ENCODE measurements at places on chromosomes 4 and X.

GRCh38 chrX:50327235-50327634 lies 122.7 kb downstream of the CCNB3 start:
- H3K4me3 ChIP-seq = no peak overlapping the region
- H3K36me3 ChIP-seq = no peaks in the 10 kb centered on the region
- H3K27ac ChIP-seq = no peak overlapping the region
- DNase-seq = no peak
- H3K27me3 ChIP-seq = no peaks in the 10 kb centered on the region

DNA sequence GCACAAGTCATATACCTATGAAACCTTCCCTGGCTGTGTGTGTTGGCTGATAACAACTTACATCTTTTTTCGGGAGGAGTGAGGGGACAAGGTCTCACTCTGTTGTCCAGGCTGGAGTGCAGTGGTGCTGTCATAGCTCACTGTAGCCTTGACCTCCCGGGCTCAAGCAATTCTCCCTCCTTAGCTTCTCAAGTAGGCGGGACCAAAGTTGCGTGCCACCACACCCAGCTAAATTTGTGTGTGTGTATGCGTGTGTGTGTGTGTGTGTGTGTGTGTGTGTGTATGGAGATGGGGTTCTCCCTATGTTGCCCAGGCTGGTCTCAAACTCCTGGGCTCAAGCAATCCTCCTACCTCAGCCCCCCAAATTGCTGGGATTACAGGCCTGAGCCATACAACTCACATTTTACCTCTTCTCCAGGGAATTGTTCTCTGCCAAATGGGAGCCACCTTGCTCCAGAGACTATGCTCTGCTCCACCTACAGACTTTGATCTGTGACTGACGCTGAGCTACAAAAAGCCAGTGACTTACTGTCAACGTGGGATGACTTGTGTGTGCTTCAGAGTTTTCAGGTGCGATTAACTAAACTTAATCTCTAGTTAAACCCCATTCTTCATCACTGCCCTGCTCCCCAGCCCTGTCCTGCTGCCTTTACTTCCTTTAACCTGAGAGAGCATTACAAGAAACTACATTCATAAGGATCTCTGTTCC lies 2.0 kb upstream of the BEX4 start:
- no peaks in the 10 kb centered on the region for H3K27me3 ChIP-seq
- H3K27ac ChIP-seq = no peak overlapping the region
- peaks cover 10% of the 10 kb centered on the region for H3K36me3 ChIP-seq
- peaks cover 14% of the 10 kb centered on the region for H3K4me1 ChIP-seq
- DNase-seq = no peak
- H3K4me3 ChIP-seq = no peak overlapping the region

- no peaks in the 10 kb centered on the region for H3K27me3 ChIP-seq
- no peaks in the 10 kb centered on the region for H3K4me1 ChIP-seq
- no peaks in the 10 kb centered on the region for H3K36me3 ChIP-seq
- H3K27ac ChIP-seq = no peak overlapping the region
- DNase-seq = no peak
- no peak overlapping the region for H3K4me3 ChIP-seq
Observed at GRCh38 chr4:177107288-177107921, 202.3 kb upstream of the NEIL3 start.

- DNase-seq = no peak
- H3K4me3 ChIP-seq = no peak overlapping the region
- no peaks in the 10 kb centered on the region for H3K4me1 ChIP-seq
- H3K27me3 ChIP-seq = no peaks in the 10 kb centered on the region
- no peaks in the 10 kb centered on the region for H3K36me3 ChIP-seq
Observed at GRCh38 chrX:136182414-136182813, 35.1 kb downstream of the FHL1 start.

DNA sequence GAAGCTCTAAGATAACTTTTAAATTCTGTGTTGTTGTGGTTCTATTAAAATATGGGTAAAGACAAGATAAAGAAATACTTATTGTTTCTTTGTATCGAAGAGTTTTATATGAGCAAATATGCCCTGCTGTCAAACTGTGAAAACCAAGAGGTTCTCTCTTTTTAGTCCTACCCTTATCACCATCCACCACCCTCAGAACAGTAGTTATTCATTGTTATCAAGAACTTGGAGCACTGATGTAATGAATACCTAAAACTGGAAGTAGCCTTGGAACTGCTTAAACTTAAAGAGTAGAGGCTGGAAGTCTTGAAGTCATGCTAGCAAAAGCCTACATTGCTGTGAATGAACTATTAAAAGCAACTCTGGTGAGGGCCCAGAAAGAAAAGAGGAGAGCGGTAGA lies 9.2 kb downstream of the PIR start:
- no peak overlapping the region for H3K27ac ChIP-seq
- no peak overlapping the region for H3K4me3 ChIP-seq

- no peak for DNase-seq
- no peak overlapping the region for H3K27ac ChIP-seq
- H3K4me1 ChIP-seq = no peaks in the 10 kb centered on the region
- no peaks in the 10 kb centered on the region for H3K36me3 ChIP-seq
- peaks cover 8% of the 10 kb centered on the region for H3K27me3 ChIP-seq
Observed at GRCh38 chr4:182245041-182245440, 1.8 kb downstream of the TENM3 start.

DNA sequence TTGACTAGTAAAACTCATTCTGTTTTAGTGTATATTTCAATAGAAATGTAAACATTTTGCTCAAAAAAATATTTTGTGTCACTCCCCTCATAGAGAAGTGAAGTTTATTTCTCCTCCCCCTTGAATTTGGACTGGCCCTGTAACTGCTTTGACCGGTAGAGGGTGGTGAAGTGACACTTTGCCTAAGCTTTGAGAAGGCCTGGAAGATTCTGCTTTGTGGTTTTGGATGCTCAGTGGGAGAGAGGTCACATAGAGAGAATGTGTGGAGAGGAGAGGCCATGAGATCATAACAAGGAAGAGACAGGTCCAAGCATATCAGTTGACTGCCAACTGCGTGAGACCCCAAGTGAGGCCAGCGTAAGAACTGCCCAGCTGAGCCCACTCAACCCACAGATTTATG lies 19.1 kb upstream of the ARX start:
- H3K27ac ChIP-seq = no peak overlapping the region
- no peaks in the 10 kb centered on the region for H3K36me3 ChIP-seq
- H3K27me3 ChIP-seq = no peaks in the 10 kb centered on the region

- DNase-seq = no peak
- H3K27ac ChIP-seq = no peak overlapping the region
- H3K36me3 ChIP-seq = no peaks in the 10 kb centered on the region
- H3K4me3 ChIP-seq = no peak overlapping the region
- peaks cover 5% of the 10 kb centered on the region for H3K27me3 ChIP-seq
- H3K4me1 ChIP-seq = peaks cover 4% of the 10 kb centered on the region
Observed at GRCh38 chr4:138831948-138832347, 183.6 kb upstream of the NOCT start.

DNA sequence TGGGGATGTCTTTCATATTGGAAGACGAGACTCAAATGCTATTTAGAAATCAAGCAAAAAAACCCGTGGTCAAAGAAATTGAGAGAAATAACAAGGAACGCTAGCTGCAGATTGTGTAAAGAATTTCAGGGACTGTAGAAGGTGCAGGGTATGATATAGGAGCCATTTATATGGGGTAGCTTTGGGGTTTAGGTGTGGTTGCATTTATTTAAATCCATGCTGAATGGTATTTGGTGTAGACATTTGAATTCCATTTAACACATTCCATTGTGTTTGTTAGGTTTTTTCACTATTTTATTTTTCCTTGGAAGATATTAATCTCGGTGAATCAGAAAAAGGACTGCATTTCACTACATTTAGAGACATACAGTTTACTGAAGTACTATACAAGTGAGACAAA lies 341.0 kb upstream of the GALNTL6 start:
- no peak overlapping the region for H3K27ac ChIP-seq
- H3K4me3 ChIP-seq = no peak overlapping the region
- no peaks in the 10 kb centered on the region for H3K4me1 ChIP-seq
- H3K36me3 ChIP-seq = no peaks in the 10 kb centered on the region

- peaks cover 45% of the 10 kb centered on the region for H3K4me1 ChIP-seq
- DNase-seq = no peak
- H3K27ac ChIP-seq = peak overlapping the region; percentile 95
- H3K36me3 ChIP-seq = peaks cover 56% of the 10 kb centered on the region
- H3K4me3 ChIP-seq = peak overlapping the region; percentile 98
Observed at GRCh38 chr4:99945718-99946355, 581 bp downstream of the DNAJB14 start.

GRCh38 chr4:38109896-38110295 lies 149.7 kb downstream of the PTTG2 start:
- no peak for DNase-seq
- peaks cover 4% of the 10 kb centered on the region for H3K4me1 ChIP-seq
- H3K27me3 ChIP-seq = no peaks in the 10 kb centered on the region
- no peak overlapping the region for H3K4me3 ChIP-seq
- peaks cover 17% of the 10 kb centered on the region for H3K36me3 ChIP-seq

DNA sequence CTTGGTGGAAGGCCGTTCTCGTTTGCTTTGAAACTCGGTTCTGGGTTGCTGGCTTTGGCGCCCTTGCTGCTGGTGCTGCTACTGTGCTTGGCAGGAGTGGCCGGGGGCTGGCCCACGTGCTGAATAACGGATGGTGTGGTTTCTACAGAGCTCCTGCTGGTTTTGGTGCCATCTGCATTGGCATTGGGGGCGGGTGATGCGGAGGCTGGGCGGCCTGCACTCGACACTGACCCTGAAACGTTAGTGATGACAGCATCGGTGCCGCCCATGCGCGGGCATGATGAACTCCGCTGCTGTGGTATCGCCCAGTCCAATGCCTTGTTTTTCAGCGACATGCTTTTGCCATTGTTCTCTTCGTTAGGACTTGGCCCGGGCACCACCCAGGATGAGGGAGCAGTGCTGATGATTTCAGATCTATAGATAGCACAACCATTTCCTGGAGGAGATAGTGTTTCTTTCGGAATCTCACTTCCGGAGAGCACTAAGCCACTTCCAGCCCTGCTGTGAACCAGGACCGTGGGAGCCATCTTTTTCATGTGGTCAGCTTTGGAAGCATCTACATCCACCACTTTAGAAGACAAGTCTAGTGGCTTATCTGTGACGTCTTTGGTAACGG lies 24.2 kb downstream of the BCOR start:
- no peak overlapping the region for H3K27ac ChIP-seq
- no peaks in the 10 kb centered on the region for H3K27me3 ChIP-seq
- H3K4me3 ChIP-seq = no peak overlapping the region
- peaks cover 16% of the 10 kb centered on the region for H3K4me1 ChIP-seq
- DNase-seq = no peak

- no peaks in the 10 kb centered on the region for H3K27me3 ChIP-seq
- no peak for DNase-seq
- peak overlapping the region; percentile 45 for H3K27ac ChIP-seq
Observed at GRCh38 chrX:42399632-42400024, 378.3 kb downstream of the PPP1R2C start.

DNA sequence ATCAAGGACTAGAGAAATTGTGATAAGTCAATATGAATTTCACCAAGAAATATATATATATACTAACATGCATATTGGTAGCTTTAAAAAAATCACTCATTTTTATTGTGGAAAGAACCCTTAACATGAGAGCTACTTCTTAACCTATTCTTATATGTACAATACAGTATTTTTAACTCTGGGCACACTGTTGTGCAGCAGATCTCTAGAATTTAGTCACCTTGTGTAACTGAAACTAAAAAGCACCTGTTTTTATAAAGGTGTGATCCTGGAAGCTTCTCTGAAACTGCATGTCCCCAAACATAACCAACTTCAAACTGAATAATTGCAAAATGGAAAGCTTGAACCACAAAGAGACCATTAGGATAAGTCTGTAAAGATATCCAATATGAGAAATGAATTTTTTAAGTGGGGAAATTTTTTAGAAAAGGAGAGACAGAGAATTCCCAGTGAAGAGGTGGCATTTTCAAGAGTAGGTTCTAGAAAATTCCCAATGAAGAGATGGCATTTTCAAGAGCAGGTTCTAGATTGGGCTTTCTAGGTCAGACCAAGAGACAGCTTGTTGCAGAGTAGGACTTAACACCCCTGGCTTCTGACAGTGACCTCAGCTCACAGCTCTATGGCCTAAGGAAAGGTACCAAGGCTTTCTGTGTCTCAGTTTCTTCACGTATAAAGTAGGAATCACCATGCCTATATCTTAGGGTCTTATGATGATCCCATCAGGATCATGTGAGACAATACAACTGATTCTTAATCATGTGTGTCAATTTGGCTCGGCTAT lies 22.0 kb upstream of the PPARGC1A start:
- DNase-seq = no peak
- no peak overlapping the region for H3K4me3 ChIP-seq
- no peaks in the 10 kb centered on the region for H3K36me3 ChIP-seq
- H3K27me3 ChIP-seq = no peaks in the 10 kb centered on the region
- H3K4me1 ChIP-seq = no peaks in the 10 kb centered on the region

GRCh38 chrX:38896724-38897298 lies 95.6 kb downstream of the MID1IP1 start:
- H3K27me3 ChIP-seq = no peaks in the 10 kb centered on the region
- no peaks in the 10 kb centered on the region for H3K36me3 ChIP-seq
- no peak for DNase-seq
- no peak overlapping the region for H3K4me3 ChIP-seq

DNA sequence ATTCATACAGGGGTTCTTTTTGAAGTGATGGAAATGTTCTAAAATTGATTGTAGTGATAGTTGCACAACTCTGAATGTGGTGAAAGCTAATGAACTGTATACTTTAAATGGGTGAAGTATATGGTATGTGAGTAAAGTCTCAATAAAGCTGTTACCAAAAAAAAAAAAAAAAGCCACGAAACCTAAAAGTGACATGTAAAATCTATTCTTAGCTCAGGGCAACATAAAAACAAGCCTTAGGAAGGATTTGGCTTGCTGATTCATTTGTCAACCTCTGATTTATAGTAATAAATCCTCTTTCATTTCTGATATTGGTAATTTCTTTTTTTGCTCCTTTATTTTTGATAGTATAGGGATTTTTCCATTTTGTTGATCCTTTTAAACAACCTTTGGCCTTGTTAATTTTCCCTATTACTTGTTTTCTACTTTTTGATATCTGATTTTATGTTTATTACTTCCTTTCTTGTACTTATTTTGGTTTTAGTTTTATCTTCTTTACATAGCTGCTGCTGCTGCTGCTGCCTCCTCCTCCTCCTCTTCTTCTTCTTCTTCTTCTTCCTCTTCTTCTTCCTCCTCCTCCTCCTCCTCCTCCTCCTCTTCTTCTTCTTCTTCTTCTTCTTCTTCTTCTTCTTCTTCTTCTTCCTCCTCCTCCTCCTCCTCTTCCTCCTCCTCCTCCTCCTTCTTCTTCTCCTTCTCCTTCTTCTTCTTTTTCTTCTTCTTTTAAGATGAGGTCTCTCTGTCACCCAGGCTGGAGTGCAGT lies 79.4 kb downstream of the ADGRG4 start:
- H3K36me3 ChIP-seq = no peaks in the 10 kb centered on the region
- H3K4me3 ChIP-seq = no peak overlapping the region
- peaks cover 7% of the 10 kb centered on the region for H3K27me3 ChIP-seq
